ENCODE measurements at places on chromosomes 7 and 10.

- DNase-seq = no peak
Measured at GRCh38 chr10:2005546-2005945, 268.2 kb upstream of the ADARB2 start.

DNA sequence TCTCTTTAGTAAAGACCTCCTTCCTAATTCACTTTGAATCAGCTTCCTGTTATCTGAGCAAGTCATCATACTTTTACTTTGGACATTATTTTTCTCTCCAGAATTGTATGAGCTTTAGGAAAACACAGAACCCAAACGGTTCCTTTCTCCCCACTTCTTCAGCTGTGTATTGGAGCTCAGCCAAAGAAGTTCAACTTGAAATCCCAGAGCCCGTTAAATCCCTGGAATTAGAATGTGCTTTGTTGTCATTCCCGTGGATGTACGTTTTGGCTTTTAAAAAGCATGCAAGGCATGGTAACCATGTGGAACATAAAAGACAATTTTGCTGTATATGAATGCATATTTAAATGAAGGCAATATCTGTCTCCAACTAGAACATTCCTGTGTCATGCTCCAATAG, 46.6 kb downstream of the AGMO start:
- no peak for DNase-seq

DNA sequence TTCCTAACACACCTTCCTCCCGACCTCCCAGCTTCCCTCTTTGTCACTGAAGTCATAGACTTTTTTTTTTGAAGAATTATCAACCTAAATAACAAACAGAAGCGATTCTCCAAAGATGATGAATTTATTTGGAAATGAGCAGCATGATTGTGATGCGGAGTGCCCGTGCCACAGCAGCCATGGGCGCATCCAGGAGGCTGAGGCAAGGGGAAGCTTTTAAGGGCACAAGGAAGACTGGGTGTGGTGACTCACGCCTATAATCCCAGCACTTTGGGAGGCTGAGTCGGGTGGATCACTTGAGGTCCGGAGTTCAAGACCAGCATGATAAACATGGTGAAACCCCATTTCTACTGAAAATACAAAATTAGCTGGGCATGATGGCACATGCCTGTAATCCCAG, 16.2 kb upstream of the GIMAP8 start:
- no peak for DNase-seq

GRCh38 chr10:92756201-92757065, 66.7 kb downstream of the HHEX start:
- DNase-seq = no peak

DNA sequence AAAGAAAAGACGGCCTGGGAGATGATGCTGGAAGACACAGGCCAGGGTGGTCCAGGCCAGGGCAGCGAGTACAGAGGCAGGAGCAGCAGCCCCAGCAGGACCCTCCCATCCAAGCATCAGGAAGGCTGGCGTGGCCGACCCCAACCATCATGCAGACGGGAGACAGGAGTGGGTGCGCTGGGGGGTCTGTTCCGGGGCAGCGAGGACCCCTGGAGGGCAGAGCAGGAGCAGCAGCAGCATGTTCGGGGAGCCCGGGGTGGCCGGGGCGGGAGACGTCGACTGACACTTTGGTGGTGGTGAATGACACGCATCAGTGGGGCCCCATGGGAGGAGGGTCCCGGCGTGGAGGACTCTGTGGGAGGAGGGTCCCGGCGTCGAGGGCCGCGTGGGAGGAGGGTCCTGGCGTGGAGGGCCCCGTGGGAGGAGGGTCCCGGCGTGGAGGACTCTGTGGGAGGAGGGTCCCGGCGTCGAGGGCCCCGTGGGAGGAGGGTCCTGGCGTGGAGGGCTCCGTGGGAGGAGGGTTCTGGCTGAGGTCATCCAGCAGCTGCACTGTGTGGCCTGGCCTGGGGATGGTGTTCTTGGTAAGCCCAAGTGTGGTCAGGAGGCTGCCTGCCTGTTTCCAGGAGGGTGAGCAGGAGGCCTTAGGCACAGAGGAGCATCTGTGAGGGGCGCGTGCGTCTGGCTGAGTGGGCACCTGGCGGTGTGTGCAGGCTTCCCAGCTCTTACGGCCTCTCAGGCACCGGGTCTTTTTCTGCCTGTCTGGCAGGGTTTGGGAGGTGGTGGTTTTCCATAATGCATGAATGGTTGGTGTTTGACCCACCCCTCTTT, 38.9 kb downstream of the FAM20C start:
- DNase-seq = no peak

- DNase-seq = no peak
Measured at GRCh38 chr10:60155099-60155877, 234.4 kb downstream of the ANK3 start.

- DNase-seq = no peak
Measured at GRCh38 chr10:32477499-32477898, 31.6 kb downstream of the CCDC7 start.

GRCh38 chr10:17026686-17027485, 102.7 kb downstream of the CUBN start:
- no peak for DNase-seq

GRCh38 chr10:73647211-73647874, 6.1 kb upstream of the MYOZ1 start:
- no peak for DNase-seq

- no peak for DNase-seq
Measured at GRCh38 chr7:92297736-92298135, 52.0 kb downstream of the ANKIB1 start.

Measured in ascending aorta (tissue), 2 donors.